Stimulated activated CD8-positive, alpha-beta memory T cell treated with anti-CD3 and anti-CD28 coated beads, Interleukin-15, amount 100 ng/mL, for 4 hours (primary cell): ENCODE measurements at places on chromosomes 3 and 15.
A peak's percentile ranks its signal among the peaks of the same experiment; 100 is the strongest.

DNA sequence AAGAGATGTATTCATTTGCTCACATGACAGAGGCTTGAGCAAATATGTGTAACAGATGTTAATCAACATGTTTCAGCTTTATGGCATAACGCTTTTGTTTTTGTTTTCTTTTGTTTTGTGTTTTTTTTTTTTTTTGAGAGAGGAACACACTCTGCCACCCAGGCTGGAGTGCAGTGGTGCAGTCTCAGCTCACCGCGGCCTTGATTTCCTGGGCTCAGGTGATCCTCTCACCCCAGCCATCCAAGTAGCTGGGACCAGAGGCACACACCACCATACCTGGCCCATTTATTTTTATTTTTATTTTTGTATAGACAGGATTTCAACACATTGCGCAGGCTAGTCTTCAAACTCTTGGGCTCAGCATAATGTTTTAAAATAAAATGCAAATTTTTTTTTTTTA is 1504.4 kb upstream of the CADM2 start:
- DNase-seq, result no peak

DNA sequence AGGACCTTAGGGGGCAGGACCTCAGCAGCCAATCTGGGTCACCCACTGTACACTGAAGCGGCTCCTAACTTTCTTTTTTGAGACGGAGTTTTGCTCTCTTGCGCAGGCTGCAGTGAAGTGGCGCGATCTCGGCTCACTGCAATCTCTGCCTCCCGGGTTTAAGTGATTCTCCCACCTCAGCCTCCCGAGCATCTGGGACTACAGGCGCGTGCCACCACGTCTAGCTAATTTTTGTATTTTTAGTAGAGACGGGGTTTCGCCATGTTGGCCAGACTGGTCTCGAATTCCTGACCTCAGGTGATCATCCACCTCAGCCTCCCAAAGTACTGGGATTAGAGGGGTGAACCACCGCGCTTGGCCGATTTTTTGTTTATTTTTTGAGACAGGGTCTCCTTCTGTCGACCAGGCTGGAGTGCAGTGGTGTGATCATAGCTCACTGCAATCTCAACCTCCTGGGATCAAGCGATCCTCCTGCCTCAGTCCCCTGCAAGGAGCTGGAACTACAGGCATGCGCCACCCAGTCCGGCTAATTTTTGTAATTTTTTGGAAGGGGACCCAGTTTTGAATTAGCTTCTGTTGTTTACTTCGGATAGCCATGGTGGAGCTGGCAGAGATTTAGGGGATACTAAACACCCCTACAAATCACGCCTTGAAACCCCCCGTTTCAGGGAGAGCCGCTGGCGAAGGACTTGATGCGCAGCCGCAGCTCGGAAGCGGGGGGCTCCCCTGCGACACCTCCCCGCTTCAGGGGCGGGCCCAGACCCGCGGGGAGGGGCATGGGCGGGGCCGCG is 1.5 kb upstream of the CLK3 start:
- no peak for DNase-seq

GRCh38 chr3:126911162-126912026 is 71.5 kb upstream of the PLXNA1 start:
- DNase-seq, result peak; percentile 45

- no peak for DNase-seq
These were observed 121.5 kb upstream of the SATB1 start for GRCh38 chr3:18546632-18547031.

GRCh38 chr15:84816694-84817465 is at the start of gene ALPK3:
TSS of gene ALPK3 (plus strand) at chr15:84817356. CDS start at chr15:84817453, 97 bp downstream.
- DNase-seq, result no peak

GRCh38 chr15:32979710-32980109 is 214.8 kb downstream of the FMN1 start:
- DNase-seq, result no peak

DNA sequence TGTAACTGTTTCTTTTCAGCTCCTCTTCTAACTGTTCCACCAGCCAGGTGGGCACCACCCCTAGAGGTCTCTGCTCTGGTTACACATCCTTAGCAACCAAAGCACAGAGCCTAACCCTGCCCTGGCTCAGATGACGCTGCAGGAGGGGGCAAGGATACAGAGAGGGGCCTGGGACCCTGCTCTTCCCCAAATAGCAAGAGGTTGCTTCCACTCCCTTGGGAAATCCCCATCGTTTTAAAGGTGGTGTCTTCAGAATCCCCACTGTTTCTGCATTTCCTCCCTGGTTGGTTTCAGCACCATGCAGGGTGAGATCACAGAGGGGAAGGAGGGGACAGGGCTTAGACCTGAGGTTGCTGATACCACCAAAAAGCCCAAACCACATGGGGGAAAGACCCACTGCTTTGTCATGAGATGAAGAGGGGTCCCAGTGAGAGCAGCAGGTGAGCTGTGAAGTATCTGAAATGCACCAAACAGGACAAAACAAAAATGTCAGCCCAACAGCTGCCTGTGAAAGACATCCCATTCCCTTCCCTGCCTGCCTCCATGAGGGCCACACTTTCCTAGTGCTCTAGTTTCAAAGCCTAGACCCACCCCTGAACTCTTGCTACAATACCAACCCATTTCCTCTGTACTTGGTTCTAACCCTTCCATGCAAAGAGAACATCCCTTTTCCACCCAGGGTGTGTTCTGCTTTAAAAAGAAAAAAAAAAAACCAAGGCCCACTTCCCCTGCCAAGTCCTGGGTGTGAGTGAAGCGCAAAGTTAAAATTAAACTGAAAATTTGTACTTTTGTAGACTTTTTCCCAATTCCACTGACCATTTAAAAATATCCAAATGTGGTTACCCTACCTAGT is 29.0 kb downstream of the ANP32A start:
- peak; percentile 46 for DNase-seq

DNA sequence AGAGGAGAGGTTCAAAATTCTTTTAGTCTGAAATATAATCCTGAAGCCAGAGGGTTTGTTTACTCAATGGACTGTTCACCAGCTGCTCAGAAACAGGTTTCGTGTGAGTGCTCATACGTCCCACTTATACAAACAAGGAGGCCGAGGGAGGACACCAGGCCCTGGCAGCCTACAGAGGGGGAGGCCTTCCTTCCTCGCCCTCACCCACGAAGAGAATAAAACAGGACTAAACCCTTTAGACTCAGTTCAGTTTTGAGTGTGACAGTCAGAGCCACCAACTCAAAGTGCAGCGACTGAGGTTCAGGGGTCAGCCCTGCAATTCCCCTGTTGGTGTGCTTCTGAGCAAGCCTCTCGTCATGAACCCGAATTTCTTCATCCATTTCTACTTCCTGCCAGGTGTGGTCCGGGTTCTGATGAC is 17.3 kb downstream of the FAM174B start:
- DNase-seq, result no peak
